ENCODE measurements at places on chromosomes 7 and 10. TPM values are rescaled to one million over a fixed set of nuclear protein-coding genes. Genes with fewer than 3 reads are reported as not detected.

Gene HKDC1
- total RNA-seq = 9.5 TPM

Gene POLR2J2
- total RNA-seq = 10.6 TPM

GRCh38 chr10:46253076-46254006 is 33.5 kb upstream of the ANTXRL start:
- no peak overlapping the region for H3K27ac ChIP-seq
- no peaks in the 10 kb centered on the region for H3K27me3 ChIP-seq
- no peaks in the 10 kb centered on the region for H3K36me3 ChIP-seq
- H3K4me1 ChIP-seq = peaks cover 7% of the 10 kb centered on the region

GRCh38 chr10:17026686-17027485 is 102.7 kb downstream of the CUBN start:
- no peak overlapping the region for H3K4me3 ChIP-seq
- DNase-seq = no peak
- peak overlapping the region; percentile 49 for H3K27ac ChIP-seq
- no peaks in the 10 kb centered on the region for H3K36me3 ChIP-seq

Data from upper lobe of left lung (tissue), 6 donors.